Sigmoid colon (tissue), 7 donors: ENCODE measurements at places on chromosomes 1 and 21. TPM values are rescaled to one million over a fixed set of nuclear protein-coding genes. Genes with fewer than 3 reads are reported as not detected.

Gene B4GALT2
- total RNA-seq = 30.1 TPM

Gene ANGPTL3
- total RNA-seq = not detected

Gene KRTAP11-1
- not detected for total RNA-seq

Gene DYRK1A
- 62.9 TPM for total RNA-seq

Gene MCOLN3
- total RNA-seq = 10.8 TPM

Gene IQCC
- total RNA-seq = 2.5 TPM

Gene HSF2BP
- total RNA-seq = 0.81 TPM

Gene HMCN1
- total RNA-seq = 22.7 TPM

Gene C1orf185
- not detected for total RNA-seq

Gene PDZK1
- not detected for total RNA-seq

Gene NPL
- 9.7 TPM for total RNA-seq

Gene PDC
- not detected for total RNA-seq

Gene FCRL5
- not detected for total RNA-seq

Gene RORC
- 0.71 TPM for total RNA-seq

Gene IL19
- total RNA-seq = not detected

Gene SPRR5
- not detected for total RNA-seq

Gene LCE2A
- total RNA-seq = not detected

Gene AK4
- total RNA-seq = 50.7 TPM

Gene VWA5B1
- total RNA-seq = not detected

Gene CCDC185
- total RNA-seq = not detected

Gene IGSF9
- not detected for total RNA-seq

Gene SERTAD4
- total RNA-seq = 14.7 TPM

Gene KLHDC7A
- not detected for total RNA-seq

Gene CD34
- 58.7 TPM for total RNA-seq

Gene OR2AJ1
- not detected for total RNA-seq

Gene S100A1
- 2.3 TPM for total RNA-seq

Gene F13B
- total RNA-seq = not detected
